ENCODE measurements at places on chromosomes 7 and 10.

DNA sequence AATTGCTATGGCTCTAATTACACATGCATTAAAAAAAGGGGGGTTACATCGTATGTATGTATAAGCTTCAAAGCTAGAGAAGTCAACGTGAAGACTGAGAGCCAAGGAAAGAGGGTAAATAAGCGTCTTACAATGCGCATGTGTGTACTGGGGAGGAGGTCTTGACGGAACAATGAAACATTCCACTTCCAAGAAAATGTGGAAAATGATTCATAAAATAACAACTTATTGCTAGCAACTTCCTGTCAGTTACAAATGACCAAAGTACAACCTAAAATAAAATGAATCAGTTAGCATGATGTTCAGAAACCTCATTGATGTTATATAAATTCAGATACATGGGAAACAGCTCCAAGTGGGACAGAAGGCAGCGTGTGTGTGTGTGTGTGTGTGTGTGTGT lies 104.1 kb upstream of the RHEB start:
- DNase-seq: no peak

DNA sequence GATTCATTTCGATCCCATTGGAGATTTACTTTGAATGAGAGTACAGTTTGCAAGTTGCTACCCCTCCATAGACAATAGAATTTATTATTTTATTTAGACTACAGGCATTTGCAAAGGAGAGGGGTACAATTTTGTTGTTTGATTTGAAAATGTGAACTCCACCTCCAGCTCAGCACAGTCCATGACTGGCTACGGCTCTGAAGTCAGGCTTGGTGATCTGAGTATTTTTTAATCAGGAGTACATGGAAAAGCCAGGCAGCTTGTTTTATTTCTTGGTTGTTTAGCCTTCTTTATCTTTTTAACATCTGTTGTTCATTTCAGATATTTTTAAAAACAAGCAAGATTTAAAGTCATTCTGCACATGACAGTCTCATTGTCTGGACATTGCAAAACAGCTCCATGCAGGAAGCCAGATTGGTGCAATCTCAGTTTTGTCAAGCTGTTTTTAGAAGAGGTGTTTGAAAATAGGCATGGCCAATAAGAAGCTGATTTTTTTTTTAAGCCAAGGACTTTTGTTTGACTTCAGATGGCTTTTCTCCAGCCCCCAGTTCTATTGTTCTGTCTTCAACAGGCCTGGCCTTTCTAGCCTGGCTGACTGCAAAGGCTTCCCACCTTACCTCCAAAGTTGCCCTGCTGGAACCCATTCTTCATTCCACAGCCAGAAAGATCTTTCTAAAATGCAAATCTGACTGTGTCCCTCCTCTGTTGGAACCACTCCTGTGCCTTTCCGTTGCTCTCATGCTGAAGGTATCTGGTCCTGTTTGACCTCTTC lies 12.2 kb downstream of the PLXDC2 start:
- no peak for DNase-seq

DNA sequence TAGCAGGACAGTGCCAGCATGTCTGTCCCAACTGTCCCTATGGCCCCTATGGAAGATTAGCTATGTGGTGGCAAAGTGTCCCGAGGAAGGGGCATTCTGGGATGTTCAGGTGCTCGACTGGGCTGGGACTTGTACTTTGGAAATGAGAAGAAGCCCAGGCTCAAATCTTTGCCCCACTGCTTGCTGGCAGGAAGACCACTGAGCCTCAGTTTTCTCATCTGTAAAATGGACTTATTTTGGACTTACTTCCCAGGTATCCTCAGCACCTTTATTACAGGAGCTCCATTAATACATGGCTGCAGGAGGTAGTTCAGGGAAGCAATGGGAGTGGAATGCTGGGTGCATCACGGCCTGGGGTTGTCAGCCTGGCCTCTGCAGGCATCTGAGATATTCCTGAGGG lies 71.2 kb downstream of the LHPP start:
- no peak for DNase-seq

DNA sequence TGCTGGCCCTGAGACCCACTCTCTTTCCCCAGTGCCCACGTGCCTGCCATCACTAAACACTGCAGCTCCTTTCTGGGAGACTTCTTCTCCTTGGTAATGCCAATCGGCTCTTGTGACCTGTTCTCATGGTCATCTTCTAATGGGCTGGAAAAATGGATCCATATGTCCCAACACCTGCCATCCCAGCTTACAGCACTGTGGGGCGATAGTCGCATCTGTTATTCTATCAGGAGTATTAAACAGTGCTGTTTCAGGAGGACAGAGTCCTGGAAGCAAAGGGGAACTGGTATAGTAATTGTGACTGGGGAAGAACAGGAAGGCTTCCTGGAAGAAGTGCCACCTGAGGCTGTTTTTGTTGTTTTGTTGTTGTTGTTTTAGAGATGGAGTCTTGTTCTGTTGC lies 411.2 kb downstream of the GLRX3 start:
- DNase-seq: no peak

GRCh38 chr7:159092701-159093121 lies 52.0 kb downstream of the VIPR2 start:
- DNase-seq: no peak

GRCh38 chr7:138169441-138169851 lies 93.2 kb downstream of the AKR1D1 start:
- no peak for DNase-seq

DNA sequence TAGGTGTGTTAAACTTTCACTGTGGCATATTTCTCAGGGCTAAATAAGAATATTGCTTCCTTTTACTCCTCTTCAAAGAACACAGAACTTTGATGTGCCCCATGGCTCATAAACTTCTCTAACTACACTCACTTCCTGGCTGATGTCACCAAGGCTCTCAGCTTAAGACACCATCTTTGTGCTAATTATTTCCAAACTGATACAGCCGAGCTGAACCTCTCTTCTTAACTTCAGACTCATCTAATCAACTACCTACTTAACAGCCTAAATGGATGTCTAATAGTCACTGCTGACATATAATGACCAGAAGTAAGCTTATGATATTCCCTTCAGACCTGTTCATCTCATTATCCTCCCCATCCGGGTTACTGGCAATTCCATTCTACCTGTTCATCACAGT lies 3.6 kb downstream of the C10orf67 start:
- no peak for DNase-seq

DNA sequence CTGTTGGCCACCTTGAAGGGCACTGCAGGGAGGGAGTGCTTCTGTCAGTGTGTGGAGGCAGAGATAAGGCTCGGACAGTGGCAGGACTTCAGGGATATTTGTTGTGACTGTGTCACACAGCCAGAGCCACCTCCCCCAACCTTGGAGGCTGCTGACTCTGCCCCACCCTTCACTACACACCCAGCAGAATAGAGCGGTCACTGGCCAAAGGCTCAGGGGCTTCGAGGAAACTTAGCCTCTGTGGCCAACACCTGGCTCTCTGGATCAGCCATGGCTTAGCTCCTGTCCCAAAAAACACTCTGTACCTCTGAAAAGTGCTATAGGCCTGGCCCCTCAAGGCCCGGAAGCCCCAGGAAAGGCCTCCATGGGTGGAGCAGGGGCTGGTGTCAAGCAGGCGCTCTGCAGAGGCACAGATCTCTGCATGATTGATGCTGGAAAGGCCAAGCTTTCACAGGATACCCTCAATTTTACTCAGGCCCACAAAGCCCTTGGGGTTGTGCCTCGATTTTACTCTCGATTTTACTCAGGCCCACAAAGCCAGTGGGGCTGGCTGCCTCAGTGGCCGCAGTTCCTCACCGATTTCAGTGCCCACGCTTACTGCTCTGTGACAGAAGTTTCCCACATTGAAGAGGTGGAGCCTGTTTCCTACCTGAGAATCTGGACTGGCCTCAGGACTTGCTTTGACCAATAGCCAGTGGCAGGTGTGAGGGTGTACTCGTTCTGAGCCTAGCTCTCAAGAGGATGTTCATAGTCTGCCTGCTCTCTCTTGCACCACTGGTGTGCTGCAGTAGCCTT lies 113.2 kb upstream of the GPR26 start:
- no peak for DNase-seq

GRCh38 chr7:55171157-55171556 lies 152.3 kb downstream of the EGFR start:
- DNase-seq: no peak

DNA sequence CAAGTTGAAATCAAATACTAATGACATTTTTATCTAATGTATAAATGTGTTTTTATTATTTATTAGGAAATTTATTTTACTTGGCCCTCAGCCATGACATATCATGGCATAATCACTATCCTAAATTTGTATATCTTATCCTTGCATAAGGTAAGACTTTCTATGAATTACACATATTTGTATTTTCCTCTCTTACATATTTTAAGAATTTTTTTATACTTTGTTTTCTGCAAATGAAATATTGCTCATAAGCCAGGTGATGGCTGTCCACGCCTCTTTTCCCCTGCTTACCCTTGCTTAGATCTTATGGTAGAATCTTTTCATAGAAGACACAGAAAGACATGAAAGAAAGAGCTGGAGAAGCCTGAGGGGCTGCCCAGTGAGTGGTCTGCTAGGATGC lies 48.2 kb downstream of the IKZF1 start:
- DNase-seq: no peak

DNA sequence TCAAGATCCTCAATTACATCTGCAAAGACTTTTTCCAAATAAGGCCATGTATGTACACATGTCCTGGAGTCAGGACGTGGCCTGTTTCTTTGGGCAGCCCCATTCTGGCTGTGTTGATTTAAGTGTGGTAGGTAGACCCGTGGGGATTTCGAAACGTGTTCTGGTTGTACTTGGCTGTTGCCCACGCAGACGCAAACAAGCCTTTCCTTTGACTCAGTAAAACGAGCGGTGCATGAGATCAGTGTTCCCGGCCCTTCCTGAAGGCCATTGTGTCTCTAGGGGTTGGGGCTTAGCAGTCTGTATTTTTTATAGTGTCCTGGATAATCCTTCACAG lies 64.8 kb upstream of the DNAJB6 start:
- DNase-seq: peak; percentile 60

GRCh38 chr7:131688738-131689661 lies 132.6 kb upstream of the PODXL start:
- DNase-seq: peak; percentile 26

DNA sequence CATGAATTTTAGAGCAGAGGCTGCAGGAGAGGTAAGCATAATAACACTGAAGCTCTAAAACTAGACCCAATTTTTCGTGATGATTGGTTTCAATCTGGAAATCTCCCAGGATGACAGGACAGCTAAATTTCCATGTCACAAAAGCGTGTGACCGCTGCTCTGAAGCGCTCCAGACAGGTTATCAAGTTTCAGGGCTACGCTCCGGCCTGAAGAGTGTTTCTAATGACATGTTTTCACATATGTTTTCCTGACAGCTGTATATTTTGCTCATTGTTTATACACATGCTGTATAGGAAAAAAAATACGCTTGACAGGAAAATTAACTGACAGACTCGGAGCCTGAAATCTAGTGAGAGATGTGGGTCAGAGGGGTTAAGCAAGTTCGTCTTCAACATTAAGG lies 219.8 kb upstream of the BMPER start:
- DNase-seq: no peak

- no peak for DNase-seq
Observed at GRCh38 chr7:44131173-44132029, 8.1 kb upstream of the POLD2 start.

- no peak for DNase-seq
Observed at GRCh38 chr10:121112579-121113384, 261.6 kb downstream of the WDR11 start.

DNA sequence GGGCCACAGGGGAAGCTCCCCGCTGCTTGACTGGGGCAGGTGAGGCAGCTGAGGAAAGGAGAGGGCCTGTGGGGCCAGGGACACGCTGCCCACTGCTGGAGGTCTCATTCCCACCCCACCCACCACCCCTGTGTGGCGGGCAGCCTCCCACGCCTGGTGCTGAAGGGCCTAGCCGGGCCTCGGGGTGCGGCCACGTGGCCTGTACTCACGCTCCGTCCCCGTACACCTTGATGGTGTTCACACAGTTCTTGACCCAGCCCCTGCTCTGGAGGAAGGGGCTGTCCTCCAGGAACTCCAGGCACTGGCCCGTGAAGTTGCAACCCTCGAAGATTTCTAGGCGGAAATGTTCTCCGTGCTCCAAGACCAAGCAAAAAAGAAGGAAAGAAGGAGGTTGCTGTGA lies 4.0 kb downstream of the CRYGN start:
- no peak for DNase-seq

DNA sequence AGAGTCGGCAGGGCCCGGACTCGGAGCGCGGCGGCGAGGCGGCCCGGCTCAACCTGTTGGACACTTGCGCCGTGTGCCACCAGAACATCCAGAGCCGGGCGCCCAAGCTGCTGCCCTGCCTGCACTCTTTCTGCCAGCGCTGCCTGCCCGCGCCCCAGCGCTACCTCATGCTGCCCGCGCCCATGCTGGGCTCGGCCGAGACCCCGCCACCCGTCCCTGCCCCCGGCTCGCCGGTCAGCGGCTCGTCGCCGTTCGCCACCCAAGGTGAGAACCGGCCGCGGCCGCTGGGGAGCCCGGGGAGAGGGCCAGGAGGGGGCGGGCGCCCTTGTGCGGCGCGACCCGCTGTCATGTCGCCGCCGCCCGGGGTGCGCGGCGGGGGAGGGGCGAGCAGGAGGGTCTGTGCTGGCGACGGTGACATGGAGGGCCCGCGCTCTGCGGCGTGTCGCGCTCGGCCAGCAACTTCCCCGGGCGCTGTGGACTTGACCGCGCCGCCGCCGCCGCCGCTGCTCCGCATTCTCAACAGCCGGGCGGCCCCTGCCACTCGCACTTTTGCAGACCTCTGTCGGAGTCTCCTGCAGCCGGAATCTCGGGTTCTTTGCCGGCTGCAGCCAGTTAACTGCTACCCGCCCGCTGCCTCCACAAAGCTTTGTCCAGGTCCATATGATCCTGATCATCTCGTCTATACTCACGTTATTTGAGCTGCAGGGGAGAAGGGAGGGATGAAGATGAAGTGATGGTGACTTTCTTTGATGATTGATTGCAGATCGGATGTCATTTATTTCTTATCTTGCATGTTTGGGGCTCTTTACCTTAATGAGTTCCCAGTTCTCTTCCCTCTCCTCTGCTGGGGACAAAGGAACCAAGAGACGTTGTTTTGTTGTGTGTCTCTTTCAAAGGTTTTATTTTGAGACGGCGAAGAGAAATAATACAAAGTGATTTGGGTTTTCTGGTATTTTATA lies 869 bp downstream of the TRIM24 start:
- DNase-seq: no peak

DNA sequence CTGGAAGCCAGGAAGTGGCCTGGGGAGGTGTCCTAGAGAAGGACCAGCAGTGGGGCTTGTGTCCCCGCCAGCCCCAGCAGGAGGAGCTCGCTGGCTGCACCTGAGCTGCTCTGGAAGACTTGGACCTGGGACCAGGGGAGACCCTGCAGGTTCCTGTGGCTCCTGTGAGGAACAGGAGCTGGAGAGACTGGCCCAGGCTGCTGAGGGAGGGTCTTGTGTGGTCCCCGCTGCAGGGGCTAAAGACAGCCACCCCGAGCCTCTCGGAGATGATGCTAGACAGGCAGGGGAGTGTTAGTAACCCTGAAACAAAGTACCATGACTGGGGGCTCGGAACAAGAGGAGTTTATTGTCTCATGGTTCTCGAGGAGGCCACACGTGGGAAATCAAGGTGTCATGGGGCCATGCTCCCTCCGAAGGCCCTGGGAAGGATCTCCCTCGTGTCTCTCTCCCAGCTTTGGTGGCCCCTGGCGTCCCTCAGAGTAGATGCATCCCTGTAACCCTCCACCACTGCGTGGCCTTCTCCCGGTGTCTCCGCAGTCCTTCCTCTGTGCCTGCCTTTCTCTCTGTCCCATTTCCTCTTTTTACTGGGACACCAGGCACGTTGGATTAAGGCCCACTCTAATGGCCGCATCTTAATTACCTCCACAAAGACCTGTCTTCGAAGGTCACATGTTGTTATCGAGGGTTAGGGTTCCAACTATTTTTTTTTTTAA lies 348.4 kb downstream of the GLRX3 start:
- DNase-seq: no peak

GRCh38 chr10:117339578-117339977 lies 35.7 kb downstream of the PDZD8 start:
- DNase-seq: no peak

- DNase-seq: no peak
Observed at GRCh38 chr10:116526219-116526618, 19.5 kb upstream of the PNLIP start.

Measured in T1000 (cell line).